H54 (cell line): ENCODE measurements at places on chromosomes 6 and 20.

DNA sequence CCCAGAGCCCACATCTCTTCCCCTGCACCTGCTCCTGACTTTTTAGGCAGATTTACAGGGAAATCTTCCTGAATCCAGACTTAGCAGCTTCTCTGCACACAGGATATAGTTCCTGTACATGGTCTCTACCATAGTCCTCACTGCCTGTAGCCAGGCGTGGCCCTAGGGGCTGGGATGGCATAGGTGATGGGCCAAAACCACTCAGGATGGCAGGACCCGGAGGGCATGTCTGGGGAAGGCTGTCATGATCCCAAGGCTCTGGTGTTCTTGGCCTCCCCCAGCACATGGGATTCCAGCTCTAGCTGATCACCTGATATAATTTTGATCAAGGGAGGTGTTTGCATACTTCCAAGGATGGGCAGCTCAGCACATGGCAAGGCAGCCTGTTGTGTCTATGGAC is 58.0 kb downstream of the TOX2 start:
- no peak for DNase-seq

DNA sequence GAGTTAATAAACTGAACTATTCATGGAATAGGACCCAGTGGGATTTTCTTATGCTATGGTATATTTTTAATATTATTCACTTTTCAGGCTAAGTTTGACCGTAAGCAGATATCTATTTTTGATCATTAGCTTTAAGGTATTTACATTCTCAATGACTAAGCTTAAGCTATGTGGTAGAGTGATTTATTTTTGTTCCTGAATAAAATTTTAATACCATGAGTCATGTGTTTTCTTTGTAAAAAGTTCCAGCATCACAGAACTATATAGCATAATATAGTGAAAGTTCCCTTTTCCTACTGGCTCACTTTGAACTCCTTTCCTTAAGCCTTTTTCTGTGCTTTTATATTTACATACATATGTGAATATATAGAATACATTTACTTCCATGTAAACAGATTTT is 75.8 kb downstream of the BCKDHB start:
- no peak for DNase-seq

GRCh38 chr20:41649489-41649888 is 31.3 kb upstream of the CHD6 start:
- DNase-seq, result no peak

- DNase-seq, result peak; percentile 16
Measured at GRCh38 chr20:57211908-57212533, 54.4 kb downstream of the BMP7 start.

DNA sequence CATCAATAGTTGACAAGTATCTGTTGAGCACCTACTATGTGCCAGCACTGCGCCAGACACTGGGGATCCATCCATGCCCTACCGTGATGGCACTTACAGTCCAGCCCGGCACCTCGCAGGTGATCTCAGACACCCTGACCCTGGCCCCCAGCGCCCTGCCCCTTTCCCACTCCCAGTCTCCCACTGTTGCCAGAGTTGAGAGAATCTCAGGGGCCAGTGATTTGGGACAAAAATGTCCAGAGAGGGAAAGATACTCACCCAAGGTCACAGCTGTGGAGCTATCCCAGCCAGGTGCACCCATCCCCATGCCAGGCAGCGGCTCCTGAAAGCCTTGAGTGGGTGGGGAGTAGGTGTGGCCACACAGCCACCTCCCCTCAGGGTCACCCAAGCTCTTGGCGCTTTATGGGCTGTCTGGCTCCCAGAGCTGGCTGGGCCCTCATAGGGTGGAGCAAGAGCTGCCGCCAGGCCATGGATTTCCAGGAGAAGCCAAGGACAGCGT is 3.3 kb downstream of the PI16 start:
- DNase-seq, result no peak

DNA sequence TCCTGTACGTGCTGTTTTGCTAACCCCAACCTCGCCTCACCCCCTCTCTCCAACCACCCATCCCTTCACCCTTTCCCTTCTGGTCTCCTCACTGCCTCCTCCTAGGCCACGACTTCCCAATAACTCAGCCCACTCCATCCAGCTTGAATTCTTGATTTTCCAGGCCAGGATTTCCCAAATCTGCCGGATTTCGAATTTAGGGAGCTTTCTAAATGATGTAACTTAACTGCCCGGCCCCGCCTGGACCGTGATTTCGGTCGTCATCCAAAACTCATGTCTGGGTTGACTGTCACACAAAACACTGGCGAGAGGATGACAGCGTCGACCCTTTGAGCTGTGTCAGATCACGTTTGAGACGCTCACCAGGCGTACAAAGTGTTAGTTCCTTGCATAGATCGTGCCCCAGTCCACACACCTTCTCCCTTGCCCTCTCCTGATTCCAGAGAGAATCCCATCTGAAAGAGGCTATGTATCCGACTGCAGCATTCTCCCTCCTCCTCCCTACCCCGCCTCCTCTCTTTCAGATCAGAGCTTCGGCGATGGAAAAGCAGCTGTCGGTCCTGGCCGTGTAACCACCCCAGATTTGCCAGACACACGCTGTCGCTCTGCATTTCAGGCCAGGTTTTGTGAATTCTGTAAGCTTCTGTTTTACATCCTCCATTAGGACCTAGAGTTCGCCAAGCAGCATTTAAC is 168.2 kb downstream of the GPX5 start:
- DNase-seq, result no peak

GRCh38 chr6:105836889-105837288 is 249.2 kb upstream of the PRDM1 start:
- no peak for DNase-seq

GRCh38 chr6:7204726-7205125 is 97.0 kb downstream of the RREB1 start:
- no peak for DNase-seq

- DNase-seq, result no peak
Measured at GRCh38 chr6:10884245-10884972, 2.4 kb upstream of the SYCP2L start.

DNA sequence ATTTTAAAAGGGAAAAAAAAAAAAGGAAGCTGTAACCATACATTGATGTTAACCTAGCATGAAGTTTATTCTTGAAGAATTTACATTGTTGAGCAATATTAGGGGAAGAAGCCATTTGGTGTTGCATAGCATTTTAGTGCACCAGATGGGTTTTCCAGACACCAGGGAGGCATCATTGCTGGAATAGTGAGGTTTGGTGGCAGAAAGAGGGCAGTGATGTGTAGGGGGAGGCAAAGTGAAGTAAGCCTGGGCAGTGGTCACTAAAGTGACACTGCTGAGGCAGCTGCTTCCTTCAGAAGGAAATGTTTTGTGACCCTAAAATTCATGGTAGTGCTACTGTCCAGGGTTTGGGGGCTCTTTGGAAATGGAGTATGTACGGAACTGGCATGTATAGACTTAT is 2.6 kb downstream of the TOMM6 start:
- DNase-seq, result no peak

- DNase-seq, result no peak
Measured at GRCh38 chr6:113486199-113486598, 370.9 kb upstream of the MARCKS start.

- DNase-seq, result no peak
Measured at GRCh38 chr6:11868392-11868791, 89.8 kb upstream of the ADTRP start.

- DNase-seq, result no peak
Measured at GRCh38 chr6:16432075-16433032, 194.0 kb downstream of the GMPR start.

DNA sequence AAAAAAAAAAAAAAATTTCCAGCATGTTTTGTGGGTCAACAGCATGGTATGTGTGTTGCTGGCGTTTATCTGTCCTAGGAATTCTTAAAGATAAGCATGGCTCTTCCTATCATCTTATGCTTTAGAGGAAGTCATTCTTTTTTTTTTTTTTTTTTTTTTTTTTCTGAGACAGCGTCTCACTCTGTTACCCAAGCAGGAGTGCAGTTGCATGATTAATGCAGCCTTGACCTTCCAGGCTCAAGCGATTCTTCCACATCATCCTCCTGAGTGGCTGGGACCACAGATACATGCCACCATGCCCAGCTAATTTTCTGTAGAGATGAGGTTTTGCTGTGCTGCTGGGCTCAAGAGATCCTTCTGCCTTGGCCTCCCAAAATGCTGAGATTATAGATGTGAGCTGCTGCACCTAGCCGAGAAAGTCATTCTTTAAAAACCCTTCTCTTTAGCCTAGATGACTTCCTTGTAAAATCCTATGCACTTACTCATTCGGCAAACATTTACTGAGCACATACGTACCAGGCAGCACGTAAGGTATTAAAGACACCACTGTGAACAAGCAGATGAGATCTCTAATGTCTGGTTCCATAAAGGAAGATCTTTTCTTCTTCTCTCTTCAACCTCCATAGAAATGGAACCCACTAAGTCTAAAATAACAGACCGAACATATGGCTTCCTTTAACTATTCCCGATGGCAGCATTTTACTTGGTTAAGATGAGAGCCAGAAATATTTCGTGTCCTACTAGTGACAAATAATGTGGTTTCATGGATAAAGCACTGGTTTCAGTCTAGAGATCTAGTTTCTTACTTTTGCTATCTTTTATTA is 122.4 kb downstream of the RIN2 start:
- no peak for DNase-seq

DNA sequence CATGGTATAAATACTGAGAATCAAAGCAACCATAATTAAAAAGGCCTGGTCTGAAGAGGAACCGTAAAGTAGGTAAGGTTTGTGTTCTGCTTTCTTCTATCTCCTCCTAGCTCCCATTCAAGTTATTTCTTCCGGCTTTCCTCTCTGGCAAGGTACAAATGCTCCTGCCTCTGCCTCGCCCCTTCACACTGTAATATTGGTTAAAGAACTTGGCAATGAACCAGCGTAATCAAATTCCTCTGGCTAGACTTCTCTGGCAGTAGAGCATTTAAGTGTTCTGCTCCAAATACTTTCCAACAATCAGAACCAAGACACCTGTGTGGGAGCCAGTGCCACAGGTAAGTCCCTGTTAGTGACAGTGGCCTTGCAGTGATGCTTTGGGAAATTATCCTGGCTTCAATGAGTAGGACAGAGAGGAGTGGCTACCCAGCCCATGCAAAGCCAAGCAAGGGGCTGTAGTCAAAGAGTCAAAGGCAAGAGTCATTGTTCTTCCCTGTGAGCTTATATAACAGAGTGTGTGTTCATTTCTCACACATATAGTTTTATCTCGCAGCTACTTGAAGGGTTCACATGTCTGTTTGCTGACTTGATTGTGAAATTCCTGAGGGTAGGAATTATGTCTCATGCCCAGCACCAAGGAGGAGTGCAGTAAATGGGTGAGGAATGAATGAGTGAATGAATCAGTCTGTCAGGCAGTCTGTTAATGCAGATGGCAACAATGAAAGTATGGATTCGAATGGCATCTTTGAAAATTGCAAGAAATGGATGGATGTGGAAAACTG is 329.3 kb downstream of the NRN1 start:
- no peak for DNase-seq

DNA sequence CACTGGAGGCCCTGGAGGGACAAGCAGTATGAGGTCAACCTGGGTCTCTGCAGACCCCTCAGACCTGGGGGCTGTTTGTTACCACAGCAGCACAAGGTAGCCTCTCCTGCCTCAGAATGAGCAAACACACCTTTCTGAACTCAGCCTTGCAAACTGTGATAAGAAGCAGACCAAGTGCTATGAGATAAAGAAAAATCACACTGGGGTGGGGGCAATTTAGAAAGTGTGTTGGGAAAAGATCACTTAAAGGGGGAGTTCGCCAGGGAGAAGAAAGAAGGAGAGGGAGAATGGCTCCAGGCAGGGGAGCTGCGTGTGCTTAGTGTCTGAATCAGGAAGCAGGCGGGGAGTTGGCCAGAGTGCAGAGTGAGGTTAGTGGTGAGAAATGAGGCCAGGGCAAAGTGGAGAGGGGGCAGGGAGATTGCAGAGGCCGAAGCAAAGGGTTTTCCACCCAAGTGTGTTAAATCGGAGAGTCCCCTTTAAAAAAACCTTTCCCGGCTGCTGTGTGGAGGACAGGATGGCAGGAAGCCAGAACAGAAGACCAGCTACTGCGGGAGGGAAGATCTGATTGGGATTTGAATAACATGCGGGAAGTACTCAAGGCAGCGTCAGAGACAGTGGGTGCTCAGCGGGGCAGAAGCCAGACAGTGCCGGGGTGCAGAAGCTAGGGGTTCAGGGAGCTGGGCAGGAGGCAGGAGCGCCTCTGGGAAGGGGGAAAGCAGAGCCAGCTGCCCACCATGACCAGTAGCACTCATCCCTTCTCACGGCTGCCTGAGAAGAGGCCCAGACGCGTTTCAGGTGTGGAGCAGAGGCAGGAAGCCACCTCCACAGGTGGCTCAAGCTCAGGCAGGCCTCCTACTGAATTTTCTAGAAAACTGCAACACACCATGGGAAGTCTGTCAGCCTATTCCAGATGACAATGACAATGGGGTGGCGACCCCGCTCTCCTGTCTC is 9.0 kb downstream of the ADA start:
- DNase-seq, result peak; percentile 73

GRCh38 chr20:10590950-10591671 is 82.7 kb downstream of the JAG1 start:
- no peak for DNase-seq

GRCh38 chr6:166106076-166106686 is 61.5 kb downstream of the TBXT start:
- DNase-seq, result peak; percentile 9

- no peak for DNase-seq
Measured at GRCh38 chr20:59144831-59145196, 18.8 kb upstream of the ZNF831 start.

GRCh38 chr6:4503700-4504099 is 272.5 kb upstream of the CDYL start:
- DNase-seq, result no peak

GRCh38 chr6:37202788-37203491 is 33.0 kb downstream of the PIM1 start:
- DNase-seq, result no peak

DNA sequence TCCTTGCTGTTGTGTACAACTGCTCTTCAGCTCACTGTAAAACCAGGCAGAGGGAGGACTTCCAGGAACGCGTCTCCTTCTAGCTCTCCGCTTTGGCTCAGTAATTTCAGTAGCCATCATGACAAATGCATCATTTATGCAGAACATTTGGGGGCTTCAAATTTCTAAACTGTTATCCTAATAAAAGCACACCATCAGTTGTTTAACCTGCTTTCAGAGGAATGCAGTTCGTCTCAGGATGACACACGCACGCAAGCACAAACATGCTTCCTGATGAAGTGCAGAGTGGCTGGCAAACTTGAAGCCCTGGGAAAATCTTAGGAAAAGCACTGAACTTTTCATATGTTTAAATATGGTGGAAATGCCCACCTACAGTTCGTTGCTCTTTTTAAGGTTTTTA is 24.4 kb downstream of the SLC22A23 start:
- no peak for DNase-seq

DNA sequence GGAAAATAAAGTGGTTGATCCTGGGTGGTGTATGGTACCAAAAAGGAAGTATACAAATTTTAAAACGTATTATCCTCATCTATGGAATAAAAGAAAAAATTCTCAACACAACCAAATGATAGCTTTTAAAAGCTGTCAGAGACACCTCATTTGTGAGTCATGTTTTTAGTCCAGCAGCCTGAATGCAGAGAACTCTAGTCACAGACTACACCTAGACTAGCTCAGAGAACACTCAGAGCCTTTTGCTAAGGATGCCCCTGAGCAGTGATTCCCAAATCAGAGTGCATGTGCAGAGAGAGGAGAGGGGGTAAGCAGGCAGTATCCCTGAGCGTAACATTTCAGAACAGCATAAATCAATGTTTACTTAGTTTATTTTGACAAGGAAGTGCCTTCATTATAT is 809.3 kb downstream of the HACE1 start:
- DNase-seq, result no peak
